Stimulated activated CD4-positive, alpha-beta T cell treated with anti-CD3 and anti-CD28 coated beads, Interleukin-1b, Interleukin-23, amount 100 ng/mL, for 1 hour (primary cell): ENCODE measurements at places on chromosomes 5 and 9.

- no peak for DNase-seq
Measured at GRCh38 chr5:149838881-149839739, 105.5 kb downstream of the PDE6A start.

GRCh38 chr5:156534906-156535485 is 208.0 kb downstream of the SGCD start:
- no peak for DNase-seq

DNA sequence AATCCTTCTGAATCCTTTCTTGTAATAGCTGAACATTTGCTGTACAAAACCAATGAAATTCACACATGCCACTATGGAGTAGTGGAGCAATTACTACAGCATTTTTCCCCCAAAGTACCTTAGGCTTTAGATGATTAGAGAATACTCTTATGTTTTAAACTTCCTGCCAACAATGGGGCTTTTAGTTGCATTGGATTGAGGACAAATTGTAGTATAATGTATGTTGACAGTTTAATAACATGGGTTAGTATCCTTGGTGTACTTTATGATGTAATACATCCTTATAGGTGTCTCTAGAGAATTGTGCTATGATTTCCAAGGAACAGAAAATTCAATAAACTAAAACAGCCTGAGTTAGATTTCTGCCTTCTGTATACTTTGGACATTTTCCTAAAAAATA is 422.7 kb upstream of the GRAMD2B start:
- no peak for DNase-seq

DNA sequence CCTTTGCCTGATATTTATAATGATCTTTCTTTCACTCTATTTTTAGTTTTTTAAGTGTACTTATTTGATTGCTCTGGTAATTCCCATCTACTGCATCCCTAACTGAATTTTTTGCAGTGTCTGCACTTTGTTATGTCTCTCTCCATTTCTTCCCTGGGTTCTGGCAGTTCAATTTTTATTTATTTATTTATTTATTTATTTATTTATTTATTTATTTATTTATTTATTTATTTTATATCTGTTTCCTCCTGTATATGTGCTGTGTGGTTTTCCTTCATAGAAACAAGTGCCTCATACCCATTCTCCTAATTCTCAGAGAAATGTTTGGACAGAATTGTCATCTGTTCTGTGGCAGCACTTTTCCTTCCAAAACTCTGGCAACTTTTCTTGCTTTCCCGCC is 2370.8 kb upstream of the WWC1 start:
- DNase-seq, result no peak

DNA sequence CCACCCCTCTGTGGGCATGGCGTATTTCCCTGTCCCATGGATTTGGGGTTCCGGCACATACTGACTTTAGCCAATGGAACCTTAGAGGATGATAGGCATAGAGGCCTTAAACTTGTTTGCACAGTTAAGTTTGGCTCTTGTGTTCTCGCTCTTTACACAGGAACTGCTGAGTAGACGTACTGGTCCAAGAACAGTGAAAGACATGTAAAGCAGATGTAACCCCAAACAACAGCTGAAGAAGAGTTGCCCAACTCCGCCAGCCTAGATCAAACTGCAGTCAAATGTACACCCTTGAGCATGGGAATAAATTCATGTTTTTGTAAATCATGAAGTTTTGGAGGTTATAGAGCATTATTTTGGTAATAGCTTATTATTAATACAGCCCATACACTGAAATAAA is 260.0 kb upstream of the NREP start:
- no peak for DNase-seq

- no peak for DNase-seq
Measured at GRCh38 chr5:142839711-142840346, 69.7 kb downstream of the ARHGAP26 start.

GRCh38 chr5:983238-983524 is 25.4 kb upstream of the NKD2 start:
- no peak for DNase-seq

DNA sequence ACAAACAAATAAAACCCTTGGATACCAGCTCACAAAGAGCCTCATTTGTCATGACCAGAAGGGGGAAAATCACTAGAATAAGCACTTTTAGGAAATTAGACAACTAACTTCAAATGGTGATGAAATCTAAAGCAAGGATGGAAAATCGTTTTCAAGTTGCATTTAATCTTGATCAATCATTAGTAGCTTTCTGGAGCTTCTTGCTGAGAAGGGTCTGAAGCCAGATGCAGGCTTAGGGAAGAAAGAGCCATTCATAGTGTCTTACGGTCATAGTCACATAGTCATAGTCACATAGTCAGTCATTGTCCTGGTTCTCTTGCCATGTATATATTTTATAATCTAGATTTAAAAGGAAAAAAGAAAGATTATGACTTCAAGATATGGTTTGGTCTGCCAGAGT is 610.5 kb downstream of the ACTL7B start:
- no peak for DNase-seq

DNA sequence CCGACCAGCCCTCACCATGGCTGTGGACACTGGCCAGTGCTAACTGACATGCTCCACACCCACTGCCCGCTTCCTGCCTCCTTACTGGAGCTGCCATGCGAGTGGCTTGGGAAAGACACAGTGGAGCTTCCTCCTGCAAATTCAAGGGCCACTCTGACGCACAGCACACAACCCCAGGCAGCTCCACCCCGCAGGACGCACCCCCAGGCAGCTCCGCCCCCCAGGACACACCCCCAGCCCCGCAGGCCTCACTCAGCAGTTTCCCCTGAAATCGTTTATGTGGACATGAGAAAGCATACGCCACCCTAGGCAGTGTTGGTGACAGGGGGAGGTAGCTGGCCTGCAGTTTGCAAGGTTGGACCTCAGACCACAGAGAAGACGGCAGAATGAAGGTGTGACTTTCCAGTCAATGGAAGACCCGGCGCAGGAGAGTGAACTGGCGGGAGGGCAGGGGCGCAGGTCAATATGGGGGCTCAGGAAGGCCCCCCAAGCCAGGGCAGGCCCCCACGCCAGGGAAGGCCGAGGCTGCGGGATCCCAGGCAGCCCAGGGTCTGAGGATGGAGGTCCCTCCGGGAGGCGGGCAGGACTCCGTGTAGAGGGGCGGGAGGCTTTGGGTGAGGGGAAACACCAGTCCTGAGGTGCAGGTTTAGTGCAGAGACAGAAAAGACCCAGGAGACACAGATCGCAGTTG is 21.6 kb downstream of the LPCAT1 start:
- DNase-seq, result no peak
